ENCODE measurements at places on chromosomes 2 and 18. TPM values are rescaled to one million over a fixed set of nuclear protein-coding genes. Genes with fewer than 3 reads are reported as not detected.

GRCh38 chr2:191374366-191374765 is 129.2 kb downstream of the MYO1B start:
- DNase-seq: no peak

DNA sequence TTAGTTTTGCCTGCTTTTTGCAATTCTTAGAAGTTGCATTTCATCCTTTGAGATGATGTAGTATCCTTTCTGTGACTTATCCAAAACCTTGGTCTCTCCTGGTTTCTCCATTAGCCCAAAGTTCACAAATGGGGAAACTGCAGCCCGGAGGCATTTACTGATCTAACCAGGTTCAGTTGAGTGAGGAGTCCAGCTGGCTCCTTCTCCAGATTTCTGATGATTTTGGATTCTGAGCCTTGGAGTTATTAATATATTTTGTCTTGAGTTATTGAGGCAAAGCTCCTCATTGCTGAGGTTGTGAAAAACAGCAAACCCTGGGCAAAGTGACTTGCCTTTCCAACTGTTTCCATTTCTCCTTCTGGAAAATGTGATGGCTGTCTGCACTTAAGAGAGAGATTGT is 1.7 kb downstream of the SLC1A4 start:
- DNase-seq: no peak

- no peak for DNase-seq
These were observed 11.6 kb upstream of the NCK2 start for GRCh38 chr2:105732955-105733607.

GRCh38 chr2:111031546-111032478 is 88.9 kb upstream of the BCL2L11 start:
- DNase-seq: no peak

DNA sequence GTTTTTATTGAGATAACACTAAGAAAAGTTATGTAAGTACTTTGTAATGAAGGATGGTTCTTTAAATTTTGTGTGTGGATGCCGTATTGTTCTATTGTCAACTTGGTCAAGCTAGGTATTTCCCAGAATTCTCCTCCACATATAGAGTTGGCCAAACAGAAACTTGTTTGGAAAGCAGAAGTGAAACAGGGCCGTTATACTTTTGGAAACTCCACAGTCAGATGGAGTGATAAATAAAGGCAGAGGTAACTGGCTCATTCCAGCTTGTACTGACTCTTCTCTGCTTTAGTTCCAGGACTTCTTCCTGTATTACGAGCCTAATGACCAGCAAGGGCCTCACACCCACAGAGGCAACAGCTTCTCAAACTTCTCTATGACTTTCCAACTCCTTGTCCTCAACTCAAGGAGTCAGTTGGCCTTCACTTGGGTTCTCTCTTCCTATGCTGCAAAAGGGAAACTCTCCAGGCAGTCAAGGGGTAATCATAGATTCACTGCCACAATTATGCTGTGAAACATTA is 16.4 kb upstream of the STARD7 start:
- DNase-seq: no peak

DNA sequence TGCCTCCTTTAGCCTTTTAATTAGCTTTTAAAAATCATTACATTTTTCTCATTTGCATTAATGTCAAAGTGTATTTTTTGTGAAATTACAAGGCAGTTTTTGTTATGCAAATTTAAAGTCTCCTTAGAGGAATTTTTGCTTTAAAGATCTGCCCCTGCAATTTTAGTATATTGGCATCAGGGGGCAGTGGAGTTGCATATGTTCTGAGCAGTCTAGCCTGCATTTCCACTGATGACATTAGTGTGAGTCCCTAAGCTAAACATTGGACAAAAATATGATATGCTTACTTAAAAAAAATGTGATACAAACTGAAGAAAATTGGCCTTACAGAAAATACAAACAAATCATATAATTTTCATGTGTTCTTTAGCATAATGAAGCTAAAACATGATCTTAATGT is 426.5 kb downstream of the SLC4A3 start:
- no peak for DNase-seq

GRCh38 chr2:44925561-44926136 is 15.9 kb upstream of the SIX3 start:
- DNase-seq: no peak

DNA sequence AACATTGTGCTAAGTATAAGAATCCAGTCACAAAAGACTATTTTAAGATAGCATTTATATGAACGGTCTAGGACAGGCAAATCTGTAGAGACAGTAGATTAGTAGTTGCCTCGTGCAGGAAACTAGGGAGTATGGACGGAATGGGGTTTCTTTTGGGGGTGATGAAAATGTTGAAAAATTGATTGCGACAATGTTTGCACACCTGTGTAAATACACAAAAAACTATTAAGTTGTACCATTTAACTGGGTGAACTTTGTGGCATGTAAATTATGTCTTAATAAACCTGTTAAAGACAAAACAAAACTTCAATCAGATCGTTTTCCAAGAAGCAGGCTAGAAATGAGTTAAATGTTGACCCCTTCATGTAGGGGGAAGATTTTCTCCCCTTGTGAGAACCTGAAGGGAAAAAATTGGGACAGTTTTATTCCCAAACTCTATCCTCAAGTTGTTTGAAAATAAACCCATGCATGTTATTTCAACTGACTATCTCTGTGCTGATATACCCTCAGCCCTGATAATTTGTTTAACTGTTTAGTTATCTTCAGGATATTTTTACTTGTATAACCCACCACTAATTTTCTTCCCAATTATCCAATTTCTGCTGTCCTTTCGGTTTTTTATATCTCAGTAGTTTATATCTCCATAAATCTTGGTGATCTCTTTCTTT is 87.2 kb downstream of the CAMKMT start:
- no peak for DNase-seq

DNA sequence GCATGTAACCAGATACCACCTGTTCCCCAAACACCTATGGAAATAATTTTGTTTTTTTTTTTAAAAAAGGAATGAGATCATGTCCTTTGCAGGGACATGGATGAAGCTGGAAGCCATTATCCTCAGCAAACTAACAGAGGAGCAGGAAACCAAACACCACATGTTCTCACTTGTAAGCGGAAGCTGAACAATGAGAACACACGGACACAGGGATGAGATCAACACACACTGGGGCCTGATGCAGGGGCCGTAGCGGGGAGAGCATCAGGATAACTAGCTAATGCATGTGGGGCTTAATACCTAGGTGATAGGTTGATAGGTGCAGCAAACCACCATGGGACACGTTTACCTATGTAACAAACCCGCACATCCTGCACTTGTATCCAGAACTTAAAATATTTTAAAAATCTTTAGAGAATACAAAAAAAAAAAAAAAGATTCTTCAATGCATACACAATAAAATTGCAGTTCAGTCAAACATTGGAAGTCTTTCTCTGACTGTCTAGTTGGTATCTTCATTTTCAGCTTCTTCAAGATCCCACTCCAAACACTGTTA is 11.6 kb upstream of the CASP10 start:
- no peak for DNase-seq

DNA sequence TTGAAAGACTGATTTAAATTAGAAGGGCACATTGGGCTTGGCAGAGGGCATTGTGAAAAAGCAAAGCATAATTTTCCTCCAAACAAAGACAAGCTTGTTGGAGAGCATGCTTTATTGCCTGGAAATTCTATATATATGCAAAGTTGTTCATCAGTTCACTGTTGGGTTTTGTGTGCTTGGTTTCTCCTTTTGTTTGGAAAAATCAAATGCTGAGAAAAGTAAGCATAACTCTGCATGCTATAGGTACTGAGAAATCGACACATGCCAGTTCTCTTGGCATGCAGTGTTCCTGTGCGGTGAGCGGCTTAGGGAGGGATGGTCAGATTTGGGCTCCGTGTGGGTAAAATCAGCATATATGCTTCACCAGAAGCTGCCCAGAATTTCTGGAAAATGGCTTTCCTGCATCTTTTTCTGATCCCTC is 161.0 kb downstream of the RAPGEF4 start:
- no peak for DNase-seq

GRCh38 chr2:10392951-10393639 is 55.0 kb downstream of the ODC1 start:
- DNase-seq: no peak

DNA sequence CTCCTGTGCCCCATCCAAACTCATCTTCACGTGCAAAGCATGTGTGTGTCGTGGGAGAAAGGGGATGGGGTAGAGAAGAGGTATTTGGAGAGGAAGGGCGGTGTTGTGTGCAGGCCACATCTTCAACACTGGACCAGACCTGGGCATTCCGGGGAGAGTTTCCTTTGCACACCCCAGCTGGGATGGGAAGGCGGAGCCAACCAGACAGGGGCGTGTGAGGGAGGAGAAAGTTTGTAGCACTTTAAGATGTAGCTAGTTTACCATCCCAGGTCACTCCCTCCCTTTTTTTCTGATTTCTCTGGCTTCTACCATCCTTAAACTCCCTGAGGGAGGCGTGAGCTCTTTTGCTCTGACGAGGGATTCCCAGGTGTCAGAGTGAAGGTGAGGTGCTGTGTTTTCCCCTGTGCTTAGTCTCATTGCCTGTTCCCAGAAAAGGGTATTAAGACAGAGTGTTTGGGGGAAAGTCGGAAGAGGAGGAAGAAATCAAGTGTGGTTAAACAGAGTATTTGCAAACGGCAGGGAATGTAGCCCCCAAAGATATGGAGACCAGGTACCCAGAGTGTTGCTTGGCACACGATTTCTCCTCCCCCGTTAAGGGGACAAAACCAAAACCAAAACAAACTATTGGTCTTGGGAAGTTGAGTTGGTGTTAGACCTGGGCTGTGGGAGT is 1.6 kb downstream of the SETBP1 start:
- no peak for DNase-seq

The ZNF521 gene
- 53.9 TPM for polyA plus RNA-seq

The GTF2A1L gene
- polyA plus RNA-seq: not detected

The SH2D6 gene
- 0.27 TPM for polyA plus RNA-seq

The CPO gene
- polyA plus RNA-seq: 0.90 TPM

Measured in left renal pelvis (tissue), 4 donors.